ENCODE measurements at places on chromosomes 1 and 21. TPM values are rescaled to one million over a fixed set of nuclear protein-coding genes. Genes with fewer than 3 reads are reported as not detected.

PYHIN1 gene
- not detected for total RNA-seq

RGS16 gene
- total RNA-seq: 2.2 TPM

USH2A gene
- total RNA-seq: 5.6 TPM

DNAI4 gene
- total RNA-seq: 10.3 TPM

TNFRSF4 gene
- 0.79 TPM for total RNA-seq

TIE1 gene
- 51.7 TPM for total RNA-seq

NOS1AP gene
- 2.2 TPM for total RNA-seq

KCNN3 gene
- total RNA-seq: 4.4 TPM

DNAJC16 gene
- total RNA-seq: 11.2 TPM

TMEM9 gene
- 63.4 TPM for total RNA-seq

LCK gene
- total RNA-seq: 0.98 TPM

SH2D1B gene
- 0.16 TPM for total RNA-seq

GRCh38 chr21:45805321-45805720, 161.8 kb downstream of the PCBP3 start:
- DNase-seq: no peak

DNA sequence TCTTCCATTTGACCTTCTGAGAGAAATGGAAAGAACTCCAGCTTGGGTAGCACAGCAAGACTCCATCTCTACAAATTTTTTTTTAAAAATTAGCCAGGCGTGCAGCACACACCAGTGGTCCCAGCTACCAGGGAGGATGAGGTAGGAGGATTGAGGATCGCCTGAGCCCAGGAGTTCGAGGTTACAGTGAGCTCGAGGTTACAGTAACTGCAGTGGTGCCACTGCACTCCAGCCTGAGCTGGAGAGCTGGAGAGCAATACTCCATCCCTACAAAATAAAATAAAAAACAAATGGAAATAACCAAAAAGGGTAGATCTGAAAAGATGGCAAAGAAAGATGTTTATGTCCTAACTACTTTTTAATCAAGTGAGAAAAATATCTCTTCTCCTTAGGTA, 14.5 kb downstream of the POGZ start:
- no peak for DNase-seq

DNA sequence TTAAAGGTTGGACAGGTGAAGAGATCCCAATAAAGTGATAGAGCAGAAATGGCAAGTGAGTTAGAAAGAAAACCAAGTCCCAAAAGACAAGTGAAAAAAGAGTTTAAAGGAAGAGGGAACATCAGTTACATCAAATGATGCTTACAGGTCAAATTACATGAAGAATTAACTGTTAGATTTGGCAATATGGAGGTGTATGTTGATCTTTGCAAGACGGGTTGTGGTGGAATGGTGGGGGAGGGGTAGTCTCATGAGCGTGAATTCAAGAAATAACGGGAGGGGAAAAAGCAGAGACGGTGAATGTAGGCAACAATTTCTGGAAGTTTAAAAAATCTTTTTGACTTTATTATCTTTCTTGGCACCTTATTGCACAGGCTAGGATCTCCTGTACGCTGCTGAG, 76.6 kb downstream of the NTPCR start:
- no peak for DNase-seq

- DNase-seq: no peak
Observed at GRCh38 chr1:20357796-20358195, 67.1 kb downstream of the VWA5B1 start.

DNA sequence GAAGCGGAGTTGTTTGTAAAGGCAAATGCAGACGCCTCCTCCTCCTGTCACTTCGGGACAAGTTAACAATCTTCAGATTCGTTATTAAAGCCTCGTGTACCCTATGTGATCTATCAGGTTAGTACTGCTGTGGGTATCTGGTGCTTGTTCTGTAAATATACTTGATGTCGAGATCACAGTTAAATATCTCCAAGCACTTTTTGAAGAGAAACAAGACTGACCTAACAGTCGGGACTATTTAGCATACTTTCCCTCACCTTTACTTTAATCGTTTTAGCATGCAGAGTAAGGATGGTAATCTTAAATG, 710 bp downstream of the KLHL20 start:
- DNase-seq: no peak

- no peak for DNase-seq
Observed at GRCh38 chr21:38957575-38958322, 152.0 kb downstream of the ETS2 start.

- DNase-seq: no peak
Observed at GRCh38 chr1:29747196-29747595, 510.9 kb downstream of the PTPRU start.

DNA sequence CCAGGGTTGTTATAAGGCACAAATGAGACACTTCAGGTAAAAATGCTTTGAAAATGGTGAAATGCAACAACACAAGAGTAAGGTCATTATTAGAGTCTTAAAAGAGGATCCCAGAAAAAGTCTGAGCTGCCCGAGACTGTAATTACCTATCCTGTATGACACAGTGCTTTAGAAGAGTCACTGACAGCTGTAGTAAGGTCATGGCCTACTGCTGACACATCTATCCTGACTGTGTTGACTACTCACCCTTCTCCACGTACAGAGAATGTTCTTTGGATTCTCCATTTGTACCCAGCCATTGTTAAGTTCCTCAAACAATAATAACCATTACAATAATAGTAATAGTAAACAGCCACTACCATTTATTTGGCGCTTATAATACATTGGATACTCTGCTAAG, 104.4 kb downstream of the CACHD1 start:
- no peak for DNase-seq

DNA sequence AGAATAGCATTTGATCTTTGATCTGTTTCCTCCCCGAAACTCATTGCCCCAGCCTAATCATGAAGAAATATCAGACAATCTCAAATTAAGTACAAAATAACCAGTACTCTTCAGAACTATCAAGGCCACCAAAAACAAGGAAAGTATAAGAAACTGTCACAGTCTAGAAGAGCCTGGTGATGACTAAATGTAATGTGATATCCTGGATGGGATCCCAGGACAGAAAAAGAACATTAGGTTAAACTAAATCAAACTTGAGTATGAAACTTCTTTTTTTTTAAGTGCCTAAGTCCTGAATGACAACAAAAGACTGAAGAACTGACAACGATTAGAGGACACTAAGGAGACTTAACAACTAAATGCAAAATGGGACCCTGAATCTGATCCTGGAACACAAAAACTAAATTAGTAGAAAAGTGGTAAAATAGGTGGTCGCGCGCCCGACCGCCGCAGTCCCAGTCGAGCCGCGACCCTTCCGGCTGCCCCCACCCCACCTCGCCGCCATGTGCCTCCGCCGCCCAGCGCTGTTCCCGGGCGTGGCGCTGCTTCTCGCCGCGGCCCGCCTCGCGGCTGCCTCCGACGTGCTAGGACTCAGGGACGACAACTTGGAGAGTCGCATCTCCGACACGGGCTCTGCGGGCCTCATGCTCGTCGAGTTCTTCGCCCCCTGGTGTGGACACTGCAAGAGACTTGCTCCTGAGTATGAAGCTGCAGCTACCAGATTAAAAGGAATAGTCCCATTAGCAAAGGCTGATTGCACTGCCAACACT, 5.5 kb upstream of the PRKAB2 start:
- DNase-seq: no peak

DNA sequence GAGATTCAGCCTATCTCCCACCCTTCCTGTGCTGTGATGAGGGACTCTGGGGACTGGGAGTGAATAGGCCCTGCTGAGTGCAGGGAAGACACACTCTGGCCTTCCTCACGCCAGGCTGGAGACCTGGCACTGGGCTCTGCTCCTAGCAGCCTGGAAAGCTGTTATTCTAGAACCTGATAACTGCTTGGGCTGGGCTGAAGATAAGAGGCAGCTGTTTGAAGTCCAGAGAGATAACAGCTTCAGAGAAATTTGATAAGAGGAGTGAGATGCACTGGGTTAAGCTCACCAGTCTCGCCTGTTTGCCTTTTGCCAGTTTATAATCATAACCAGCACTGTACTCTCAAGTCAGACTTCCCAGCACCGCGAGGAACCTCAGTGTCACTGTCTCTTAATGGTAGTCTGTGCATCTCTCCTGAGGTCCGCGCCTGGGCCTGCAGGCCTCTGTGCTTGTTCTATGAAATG, 46.6 kb upstream of the GPR37L1 start:
- no peak for DNase-seq

DNA sequence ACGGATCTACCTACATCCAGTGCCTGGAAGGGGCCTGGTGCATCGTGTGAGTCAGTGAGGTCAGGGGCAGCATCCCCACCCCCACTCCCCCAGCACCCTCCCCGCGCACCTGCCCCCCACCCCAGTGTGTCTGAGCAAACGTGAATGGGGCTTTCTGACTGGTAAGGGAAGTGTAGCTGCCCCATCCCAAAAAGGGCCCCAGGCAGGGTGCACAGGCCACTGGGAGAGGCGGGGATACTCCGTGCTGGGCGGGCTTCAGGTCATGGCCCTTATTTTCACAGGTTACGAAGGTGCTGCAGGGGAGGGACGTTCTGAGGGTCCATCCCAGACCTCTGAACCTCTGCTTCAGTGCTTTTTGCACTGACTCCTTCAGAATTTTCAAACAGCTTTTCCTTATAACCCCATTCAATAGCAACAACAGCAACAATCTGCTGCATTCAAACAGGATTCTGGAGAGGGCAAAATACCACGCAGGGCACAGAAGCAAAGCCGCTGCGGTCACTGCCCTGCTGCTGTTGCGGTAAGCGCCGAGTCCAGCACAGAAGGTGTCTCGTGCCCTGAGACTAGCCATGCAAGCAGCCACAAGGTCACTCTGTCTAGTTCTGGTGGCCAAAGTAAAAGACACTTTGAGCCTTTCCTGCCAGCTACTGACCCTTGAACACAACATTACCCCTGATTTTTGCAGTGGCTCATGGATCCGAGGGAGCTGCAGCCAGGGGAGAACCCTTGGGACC, 10.3 kb downstream of the TTC34 start:
- no peak for DNase-seq

GRCh38 chr1:68148631-68149030, 83.7 kb downstream of the WLS start:
- no peak for DNase-seq

DNA sequence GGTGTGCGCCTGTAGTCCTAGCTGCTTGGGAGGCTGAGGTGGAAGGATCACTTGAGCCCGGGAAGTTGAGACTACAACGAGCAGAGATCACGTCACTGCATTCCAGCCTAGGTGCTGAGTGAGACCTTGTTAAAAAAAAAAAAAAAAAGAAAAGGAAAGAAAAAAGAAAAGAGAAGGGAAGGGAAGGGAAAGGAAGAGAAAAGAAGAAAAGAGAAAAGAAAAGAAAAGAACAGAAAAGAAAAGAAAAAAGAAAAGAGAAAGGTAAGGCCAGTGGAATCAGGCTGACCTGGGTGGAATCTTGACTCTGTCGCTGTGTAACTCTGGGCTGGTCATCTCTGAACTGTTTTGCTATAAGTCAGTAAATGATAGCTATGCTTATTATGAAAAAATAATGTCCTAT, 33.7 kb upstream of the KIRREL1 start:
- DNase-seq: no peak

- DNase-seq: no peak
Observed at GRCh38 chr21:34724131-34724856, 55.5 kb downstream of the CLIC6 start.

DNA sequence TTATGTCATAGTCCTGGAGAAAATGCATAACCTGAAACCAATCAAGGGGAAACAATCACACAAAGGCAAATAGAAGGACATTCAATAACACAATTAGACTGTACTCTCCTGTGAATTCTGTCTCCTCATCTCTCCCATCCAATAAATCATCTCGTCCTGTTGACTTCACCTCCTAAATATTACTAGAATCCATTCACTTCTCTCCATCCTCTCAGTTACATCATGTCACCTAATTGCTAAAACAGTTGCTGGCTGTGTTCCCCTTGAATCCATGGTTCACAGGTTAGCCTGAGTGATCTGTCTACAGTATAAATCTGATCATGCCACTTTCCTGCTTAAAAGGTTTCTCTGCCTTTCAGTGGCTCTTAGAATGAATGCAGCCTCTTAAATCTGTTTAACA, 220.2 kb downstream of the TGFB2 start:
- DNase-seq: no peak

DNA sequence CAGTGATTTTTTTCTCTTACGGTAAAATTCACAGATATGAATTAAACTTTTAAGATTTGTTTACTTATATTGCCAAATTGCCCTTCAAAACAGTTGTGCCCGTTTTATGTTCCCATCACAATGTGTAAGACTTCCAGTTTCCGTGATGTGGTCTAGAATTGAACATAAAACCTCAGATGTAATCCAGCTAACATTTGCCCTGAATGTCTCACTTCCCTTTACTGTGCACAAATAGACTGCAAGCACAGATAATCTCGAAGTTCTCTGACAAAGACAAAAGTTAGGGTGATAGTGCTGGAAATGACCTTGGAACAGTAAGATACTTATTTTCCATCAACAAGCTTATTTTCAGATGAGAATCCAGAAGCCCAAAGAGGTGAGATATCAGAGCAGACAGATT, 177.5 kb downstream of the ZZZ3 start:
- DNase-seq: no peak

- DNase-seq: no peak
Observed at GRCh38 chr1:20185834-20186782, at the start of the genes PLA2G2C and UBXN10. Gene PLA2G2C, minus strand, starts transcription at chr1:20186518. Its CDS starts 9,155 bp downstream, at chr1:20177363. Gene UBXN10, plus strand, starts transcription at chr1:20186096. Its CDS starts 4,466 bp downstream, at chr1:20190562.

DNA sequence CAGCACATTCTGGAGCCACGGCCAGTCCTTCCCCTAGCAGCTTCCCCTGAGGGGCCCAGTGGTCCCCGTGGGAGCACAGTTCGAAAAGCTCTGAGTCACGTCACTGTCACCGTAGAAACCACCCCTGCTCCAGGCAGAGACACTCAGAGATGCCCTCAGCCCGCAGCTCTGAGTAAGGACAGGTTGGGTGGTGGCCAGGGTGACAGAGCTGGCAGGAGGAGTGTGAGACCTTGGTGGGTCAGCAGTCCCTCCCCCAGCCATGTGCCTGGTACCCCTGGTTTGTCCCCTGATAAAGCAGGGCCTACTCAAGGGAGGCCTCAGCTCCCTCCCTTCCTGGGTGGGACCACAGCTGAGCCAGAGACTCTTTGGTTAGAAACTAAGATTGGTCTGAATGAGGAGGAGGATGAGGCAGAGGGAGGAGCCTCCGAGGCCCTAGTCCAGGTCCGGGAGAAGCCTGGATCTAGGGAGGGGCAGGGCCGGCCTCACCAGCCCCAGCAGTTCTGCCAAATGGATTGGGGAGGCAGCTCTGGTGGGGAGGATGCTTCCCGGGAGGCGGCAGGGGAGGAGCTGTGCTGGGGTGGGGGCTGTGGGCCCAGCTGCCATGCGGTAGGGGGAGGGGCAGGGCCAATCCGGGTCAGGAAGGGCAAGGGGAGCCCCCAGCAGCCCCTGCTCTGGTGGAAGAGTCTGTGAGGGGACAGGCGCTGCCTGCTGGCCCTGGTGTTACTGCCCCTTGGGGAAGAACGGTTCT, 55.2 kb downstream of the SLC9A1 start:
- DNase-seq: peak; percentile 85

- no peak for DNase-seq
Observed at GRCh38 chr1:160837558-160838205, 25.0 kb downstream of the CD244 start.

- DNase-seq: peak; percentile 61
Observed at GRCh38 chr1:95323123-95323522, 89.1 kb downstream of the RWDD3 start.

- DNase-seq: no peak
Observed at GRCh38 chr1:41391834-41392527, 30.7 kb downstream of the FOXO6 start.

GRCh38 chr1:111880881-111881837, 108.3 kb downstream of the KCND3 start:
- peak; percentile 64 for DNase-seq

Data from right atrium auricular region (tissue), 2 donors.